ENCODE measurements at places on chromosomes 11 and 22.

DNA sequence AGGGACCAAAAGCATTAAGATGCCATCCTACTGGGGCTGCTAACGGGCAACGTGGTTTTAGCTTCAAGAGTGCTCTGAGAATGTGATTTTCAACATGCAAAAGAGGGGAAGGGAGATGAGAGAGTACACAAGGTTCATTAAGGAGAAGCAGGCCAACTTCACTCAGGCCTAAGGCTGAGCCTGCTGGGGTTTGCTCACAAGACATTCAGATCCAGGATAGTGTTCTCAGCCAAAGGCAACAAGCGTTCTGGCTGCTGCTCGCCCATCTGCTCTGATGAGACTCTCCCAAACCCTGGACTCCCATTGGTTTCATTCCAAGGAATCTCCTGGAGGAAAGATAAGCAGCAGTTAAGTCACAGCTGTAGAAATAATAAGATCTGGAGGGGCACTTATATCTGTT is 23.6 kb upstream of the UPB1 start:
- no peak for DNase-seq

GRCh38 chr11:7536100-7536499 is 22.3 kb downstream of the PPFIBP2 start:
- DNase-seq = no peak

DNA sequence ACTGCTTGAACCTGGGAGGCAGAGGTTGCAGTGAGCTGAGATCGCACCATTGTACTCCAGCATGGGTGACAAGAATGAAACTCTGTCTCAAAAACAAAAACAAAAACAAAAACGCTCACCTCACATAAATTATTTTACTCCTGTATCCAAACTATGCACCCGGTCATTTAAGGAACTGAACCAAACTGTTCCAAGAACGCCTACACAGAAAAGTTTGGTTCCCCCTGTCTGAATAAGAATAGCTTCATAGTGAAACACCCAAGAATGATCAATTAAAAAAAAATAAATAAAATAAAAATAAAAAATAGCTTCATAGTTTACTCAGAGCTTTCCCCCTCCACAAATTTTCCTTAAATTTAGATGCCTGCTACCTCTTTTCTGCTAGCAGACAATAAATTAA is 13.7 kb downstream of the NUP98 start:
- no peak for DNase-seq

GRCh38 chr22:37122598-37123180 is 13.2 kb upstream of the TMPRSS6 start:
- DNase-seq = no peak

- DNase-seq = no peak
Measured at GRCh38 chr22:23256986-23257888, 76.9 kb downstream of the BCR start.

DNA sequence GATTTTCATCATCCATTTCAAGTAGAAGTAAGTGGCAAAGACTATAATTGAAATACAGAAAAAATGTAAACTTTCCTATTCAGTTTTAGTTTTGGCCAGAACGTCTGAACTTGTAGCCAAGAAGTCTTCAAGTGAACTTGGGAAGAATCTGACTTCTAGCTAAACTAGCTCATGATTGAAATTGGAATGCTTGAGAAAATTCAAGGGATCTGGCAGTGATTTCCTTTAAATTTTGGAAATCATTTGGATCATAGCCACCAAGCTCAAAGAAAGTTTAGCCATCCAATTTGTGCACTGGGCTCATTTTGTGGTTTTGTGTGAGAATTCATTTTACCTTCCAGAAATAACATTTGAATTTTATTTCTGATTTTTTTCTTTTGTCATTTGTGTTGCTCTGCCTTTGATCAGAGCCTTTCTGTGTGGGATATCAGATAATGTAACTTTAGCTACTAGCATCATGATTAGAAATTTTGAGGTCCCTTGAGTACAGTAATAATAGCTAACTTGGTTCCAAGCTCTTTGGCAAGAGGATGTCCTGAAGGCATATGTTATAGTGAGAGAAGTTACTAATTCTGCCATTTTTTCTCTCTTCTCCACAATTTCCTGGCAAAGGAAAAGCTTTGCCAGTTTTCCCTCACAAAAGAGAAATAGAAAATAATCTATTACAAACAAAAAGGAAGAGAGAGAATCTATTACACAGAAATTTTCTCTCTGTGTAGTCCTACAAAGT is 2123.7 kb upstream of the RAG2 start:
- no peak for DNase-seq

DNA sequence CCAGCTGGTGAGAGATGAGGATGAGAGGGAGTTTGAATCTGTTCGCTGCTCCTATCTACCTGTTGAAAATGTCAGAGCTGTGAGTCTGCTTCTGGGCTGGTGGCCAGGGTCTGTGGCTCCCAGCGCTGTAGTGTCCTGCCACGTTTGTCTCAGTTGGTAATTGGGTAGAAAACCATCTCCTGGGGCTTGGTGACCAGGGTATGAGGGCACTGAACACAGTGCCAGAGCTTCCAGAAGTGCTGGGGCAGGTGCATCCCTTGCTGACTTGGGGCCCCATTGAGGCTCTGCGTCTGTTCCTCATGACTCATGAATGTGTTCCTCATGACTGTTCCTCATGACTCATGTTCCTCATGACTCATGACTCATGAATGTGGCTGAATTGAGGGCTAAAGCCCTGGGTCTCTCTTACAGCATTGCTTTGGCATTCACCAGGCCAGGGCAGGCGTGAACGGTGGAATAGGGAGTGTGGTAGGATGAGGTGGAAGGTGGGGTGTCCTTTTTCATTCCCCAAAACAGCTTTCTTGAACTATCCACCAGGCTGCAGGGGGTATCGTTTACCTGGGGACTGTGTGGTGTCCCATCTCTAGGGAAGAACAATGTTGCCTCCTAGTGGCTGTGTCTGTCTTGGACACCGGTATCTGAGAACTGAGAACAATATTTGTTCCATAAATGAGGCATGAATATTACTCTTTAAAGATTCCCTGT is 139.5 kb downstream of the COMMD9 start:
- no peak for DNase-seq

DNA sequence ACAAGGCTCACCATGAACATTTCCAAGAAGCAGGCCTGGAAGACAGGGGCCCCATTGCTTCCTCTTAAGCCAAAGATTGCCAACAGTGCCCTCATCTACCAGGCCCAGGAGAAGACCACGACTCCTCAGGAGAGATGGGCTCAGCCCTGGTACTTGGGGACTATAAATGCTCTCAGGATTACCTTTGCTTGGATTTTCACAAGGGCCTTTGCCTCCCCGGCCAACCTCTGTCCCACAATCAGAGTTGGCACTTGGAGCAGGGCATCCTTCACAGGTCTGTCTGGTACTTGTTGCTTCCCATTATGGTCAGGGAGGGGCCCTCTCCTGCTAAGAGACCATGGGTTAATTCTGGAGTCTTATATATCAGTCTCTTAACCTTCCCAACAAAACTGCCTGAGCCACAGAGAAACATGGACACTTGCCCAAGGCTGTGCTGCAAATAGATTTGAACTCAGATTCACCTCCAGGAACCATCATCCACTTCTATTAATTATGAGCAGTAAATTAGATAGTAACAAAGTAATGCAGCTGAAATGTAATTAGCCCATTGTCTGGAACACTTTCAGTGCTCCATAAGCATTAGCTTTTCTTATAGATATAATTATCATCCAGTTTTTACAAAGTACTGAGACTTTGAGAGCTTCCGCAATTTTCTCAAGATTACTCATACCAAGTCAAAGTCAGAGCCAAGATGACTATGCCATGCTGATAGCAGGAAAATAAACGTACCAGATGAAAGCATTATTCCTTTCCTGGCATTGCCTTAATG is 33.5 kb downstream of the POU2AF3 start:
- no peak for DNase-seq

- DNase-seq = no peak
Measured at GRCh38 chr11:107710301-107710700, 1.6 kb downstream of the SLN start.

- no peak for DNase-seq
Measured at GRCh38 chr22:38834215-38834953, 9.4 kb downstream of the NPTXR start.

- no peak for DNase-seq
Measured at GRCh38 chr11:27281740-27282590, 81.0 kb downstream of the CCDC34 start.

DNA sequence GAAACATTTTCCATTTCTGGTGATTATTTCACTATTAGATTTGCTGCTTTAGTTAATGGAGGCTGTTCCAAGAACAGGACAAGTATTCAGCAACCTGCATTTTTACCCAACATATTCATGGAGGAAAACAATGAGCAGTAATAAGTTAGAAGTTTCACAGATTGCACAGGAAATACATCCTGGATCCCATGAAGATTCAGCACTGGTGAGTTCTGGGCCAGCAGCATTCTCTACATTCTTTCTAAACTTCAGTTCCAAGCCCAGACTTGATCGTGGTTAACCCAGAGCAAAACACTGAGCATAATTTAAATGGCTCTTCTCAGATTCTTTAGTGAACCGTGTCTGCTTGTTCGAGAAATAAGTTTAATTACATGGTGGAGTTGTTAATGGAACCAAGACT is 3.8 kb downstream of the FJX1 start:
- DNase-seq = no peak

DNA sequence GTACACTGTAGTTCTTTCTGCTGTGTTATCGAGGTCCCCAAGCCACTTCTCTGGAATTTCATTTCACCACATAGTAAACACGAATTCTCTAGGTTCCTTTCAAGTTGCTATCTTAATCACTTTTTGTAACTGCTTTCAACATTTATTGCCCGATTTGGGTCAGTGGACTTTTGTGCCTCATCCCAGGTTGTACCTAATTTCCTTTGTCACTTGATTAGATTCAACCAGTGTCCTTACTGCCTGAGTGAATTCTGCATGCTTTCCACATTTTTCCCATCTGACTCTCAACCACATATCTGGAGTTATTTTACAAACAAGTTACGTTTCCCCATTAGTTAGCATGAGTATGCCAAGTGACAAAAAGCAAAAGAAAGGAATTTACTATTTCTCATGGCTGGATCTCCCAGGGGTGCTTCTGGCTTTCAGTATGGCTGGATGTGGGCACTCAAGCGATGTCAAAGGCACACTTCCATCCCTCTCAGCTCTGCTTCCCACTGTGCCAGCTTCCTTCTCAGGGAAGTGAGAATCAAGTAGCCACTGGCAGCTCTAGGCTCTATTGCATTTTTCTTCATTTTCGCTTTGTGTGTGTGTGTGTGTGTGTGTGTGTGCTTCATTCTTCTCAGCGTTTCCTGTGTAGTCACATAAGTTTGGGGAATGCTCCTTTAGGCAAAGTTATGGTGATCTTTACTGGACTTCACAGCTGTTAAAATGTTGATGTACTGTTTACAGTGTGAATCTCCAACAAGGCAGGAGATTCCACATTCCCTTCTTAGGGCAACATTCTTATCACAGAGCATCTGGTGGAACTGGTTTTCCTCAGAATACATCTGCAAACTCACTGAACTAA is 128.9 kb downstream of the DBX1 start:
- DNase-seq = no peak

DNA sequence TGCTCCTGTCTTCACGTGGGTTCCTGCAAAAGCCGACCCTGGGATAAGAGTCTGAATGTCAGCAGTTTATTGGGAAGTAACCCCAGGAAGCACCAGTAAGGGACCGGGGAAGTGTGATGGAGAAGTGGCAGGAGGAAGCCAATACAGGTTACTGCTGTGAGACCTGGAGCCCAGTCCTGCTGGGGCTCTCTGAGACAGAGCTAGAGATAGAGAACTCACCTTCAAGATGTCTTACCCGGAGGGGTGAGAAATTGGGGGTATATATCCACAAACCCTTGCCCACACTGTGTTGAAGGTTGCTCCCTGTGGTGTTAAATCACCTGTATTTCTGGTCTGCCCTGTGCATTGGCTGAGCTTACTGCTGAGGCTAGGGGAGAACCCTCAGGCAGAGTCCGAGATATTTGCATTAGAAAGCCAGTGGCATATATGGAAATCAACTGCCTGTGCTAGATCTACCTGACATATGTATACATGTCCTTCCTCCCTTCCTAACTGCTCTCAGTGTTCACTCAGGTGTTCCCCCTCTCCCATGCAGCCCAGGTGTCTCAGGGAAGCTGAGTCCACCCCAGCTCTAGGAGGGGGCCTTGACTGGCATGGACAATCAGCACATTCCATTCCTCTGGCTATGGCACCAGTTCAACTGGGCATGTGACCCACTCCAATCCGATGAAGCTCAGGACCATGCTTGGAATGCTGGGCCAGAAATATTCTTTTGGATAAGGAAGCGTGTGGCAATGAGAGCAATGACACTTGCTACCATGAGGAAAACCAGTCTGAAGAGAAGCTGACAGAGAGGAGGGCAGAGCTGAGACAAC is 6.8 kb upstream of the MICAL2 start:
- DNase-seq = no peak

GRCh38 chr11:45892856-45893255 is 7.4 kb downstream of the MAPK8IP1 start:
- DNase-seq = no peak

GRCh38 chr11:46353698-46354097 is 6.4 kb downstream of the DGKZ start:
- no peak for DNase-seq

DNA sequence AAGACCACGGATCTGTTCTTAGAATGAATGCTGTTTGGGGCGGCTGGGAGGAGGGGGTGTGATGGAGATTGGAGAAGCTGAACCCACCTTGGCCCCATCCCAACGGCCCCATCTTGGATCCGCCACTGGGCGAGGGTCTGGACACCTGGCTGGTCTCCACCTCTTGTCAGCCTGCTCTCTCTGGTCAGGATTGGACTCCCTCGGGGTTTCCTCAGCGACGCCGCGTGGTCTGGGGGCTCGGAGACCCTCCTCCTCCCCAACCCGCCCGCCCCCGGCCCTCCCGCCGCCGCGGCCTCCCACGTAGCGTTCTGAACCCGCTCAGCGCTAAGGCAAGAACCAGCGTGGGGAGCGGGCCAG is 4.3 kb upstream of the FLI1 start:
- no peak for DNase-seq

- DNase-seq = no peak
Measured at GRCh38 chr22:30187529-30188407, 58.8 kb downstream of the LIF start.

- peak; percentile 49 for DNase-seq
Measured at GRCh38 chr11:82901922-82902485, 468 bp downstream of the DDIAS start.

- DNase-seq = no peak
Measured at GRCh38 chr11:14340721-14341120, 18.3 kb downstream of the RRAS2 start.

GRCh38 chr11:112270551-112271180 is 10.0 kb upstream of the PLET1 start:
- DNase-seq = no peak

DNA sequence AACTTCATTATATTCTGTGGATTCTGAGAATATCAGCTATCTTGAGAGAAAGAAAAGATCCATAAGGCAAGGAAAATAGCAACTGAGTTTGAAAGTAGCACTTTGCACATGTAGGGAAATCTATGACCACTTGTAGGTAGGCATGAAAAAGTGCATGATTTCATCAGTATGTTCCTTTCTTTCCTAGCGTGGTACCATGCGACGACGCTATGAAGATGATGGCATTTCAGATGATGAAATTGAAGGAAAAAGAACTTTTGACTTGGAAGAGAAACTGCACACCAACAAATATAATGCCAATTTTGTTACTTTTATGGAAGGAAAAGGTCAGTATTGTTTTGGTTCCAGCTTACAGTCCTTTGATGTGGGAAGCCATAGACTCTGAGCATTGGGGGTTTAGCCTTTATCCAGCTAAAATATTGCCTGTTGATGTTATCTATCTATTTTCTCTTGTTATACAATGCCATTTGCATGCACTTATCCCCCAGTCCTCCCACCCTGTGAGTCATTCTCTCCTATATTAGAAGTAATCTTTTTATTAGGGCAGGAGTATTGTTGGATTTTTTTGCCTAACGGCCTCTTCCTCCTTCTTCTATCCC is 60.9 kb downstream of the KDM2A start:
- no peak for DNase-seq

- DNase-seq = no peak
Measured at GRCh38 chr22:43859621-43860020, 2.7 kb downstream of the SULT4A1 start.

Measured in naive thymus-derived CD4-positive, alpha-beta T cell (primary cell).